ENCODE measurements at places on chromosomes 16 and 17. TPM values are rescaled to one million over a fixed set of nuclear protein-coding genes. Genes with fewer than 3 reads are reported as not detected.

GRCh38 chr17:48553190-48553547, 8.3 kb upstream of the HOXB2 start:
- DNase-seq, result no peak

DNA sequence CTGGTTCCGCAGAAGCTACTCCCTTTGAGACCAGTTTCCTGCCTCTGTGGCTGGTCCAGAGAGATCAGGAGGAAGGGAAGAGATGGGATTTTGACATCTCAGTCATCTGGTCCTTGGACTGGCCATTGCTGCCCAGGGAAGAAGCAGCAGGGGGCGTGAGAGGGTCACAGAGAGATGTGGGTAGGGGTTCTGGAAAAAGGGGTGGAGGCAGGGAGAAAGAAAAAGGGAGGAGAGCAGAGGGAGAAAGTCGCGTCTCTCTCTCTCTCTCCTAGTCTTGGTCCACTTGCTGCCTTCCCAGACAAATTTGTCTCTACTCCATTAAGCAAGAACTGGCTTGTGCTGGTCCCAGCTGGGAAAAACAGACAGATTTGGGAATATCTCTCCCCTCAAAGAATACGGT, 4.4 kb downstream of the SHBG start:
- DNase-seq, result no peak

- DNase-seq, result no peak
These were observed 13.1 kb upstream of the LASP1NB start for GRCh38 chr17:38912221-38912813.

- DNase-seq, result no peak
These were observed 536.3 kb upstream of the EEF2KMT start for GRCh38 chr16:5633845-5634440.

DNA sequence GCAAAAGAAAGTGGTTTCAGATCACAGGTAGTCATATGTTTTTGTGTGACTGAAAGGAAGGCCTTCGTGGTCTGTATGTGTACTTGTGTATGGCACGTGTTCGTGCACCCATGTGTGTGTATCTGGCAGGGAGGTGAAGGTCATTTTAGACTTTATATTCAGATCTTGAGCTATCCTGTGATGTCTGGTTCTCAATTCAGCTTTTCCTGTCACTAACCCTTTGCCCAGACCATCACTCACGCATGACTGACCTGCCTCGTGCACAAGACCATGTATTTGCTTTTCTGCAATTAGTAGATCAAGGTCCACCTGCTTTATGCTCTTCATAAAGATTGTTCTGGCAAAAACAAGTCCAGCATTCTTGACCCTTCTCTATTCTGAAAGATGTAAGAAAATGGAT, 139.7 kb upstream of the MAF start:
- DNase-seq, result no peak

The PPP1R1B gene
- total RNA-seq, result not detected

The GSG1L gene
- total RNA-seq, result not detected

The OR4D1 gene
- not detected for total RNA-seq

The KRTAP3-1 gene
- total RNA-seq, result not detected

The FAM171A2 gene
- total RNA-seq, result 3.7 TPM

Data from pulmonary artery endothelial cell (primary cell).